ENCODE measurements at places on chromosomes 2 and 18.

- DNase-seq: no peak
Measured at GRCh38 chr2:42573256-42573655, 4.8 kb downstream of the MTA3 start.

GRCh38 chr18:44852818-44853217 is 172.1 kb downstream of the SETBP1 start:
- DNase-seq: no peak

- DNase-seq: no peak
Measured at GRCh38 chr2:48169141-48169592, 262.9 kb upstream of the FBXO11 start.

- no peak for DNase-seq
Measured at GRCh38 chr2:8994386-8994785, 9.1 kb downstream of the MBOAT2 start.

DNA sequence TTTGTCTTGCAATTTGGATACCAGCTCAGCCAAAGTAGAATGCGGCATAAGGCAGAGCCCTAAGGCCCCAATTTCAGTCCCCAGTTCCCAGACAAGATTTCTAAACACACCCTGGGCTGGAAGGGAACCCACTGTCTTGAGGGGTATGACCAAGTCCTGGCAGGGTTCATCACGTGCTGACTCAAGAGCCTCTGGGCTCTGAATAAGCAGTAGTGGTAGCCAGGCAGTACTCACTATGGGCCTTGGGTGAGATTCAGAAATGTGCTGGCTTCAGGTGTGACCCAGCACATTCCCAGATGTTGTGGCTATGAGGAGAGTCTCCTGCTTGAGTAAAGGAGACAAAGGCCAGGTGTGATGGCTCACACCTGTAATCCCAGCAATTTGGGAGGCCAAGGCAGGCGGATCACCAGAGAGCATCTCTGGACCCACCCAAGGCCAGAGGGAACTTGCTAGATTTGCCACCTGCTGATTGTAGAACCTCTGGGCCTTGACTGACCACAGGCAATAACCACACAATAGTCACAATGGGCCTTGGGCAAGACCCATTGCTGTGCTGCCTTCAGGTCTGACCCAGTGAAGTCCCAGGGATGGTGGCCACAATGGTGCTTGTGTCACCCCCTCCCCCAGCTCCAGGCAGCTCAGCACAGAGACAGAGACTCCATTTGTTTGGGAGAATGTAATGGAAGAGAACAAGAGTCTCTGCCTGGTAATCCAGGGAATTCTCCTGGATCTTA is 74.9 kb downstream of the ATL2 start:
- no peak for DNase-seq

GRCh38 chr2:42072349-42073118 is 24.7 kb downstream of the PKDCC start:
- DNase-seq: no peak

GRCh38 chr18:30982285-30982992 is 60.1 kb downstream of the DSC3 start:
- DNase-seq: no peak

- DNase-seq: no peak
Measured at GRCh38 chr18:13335903-13336302, 117.3 kb downstream of the LDLRAD4 start.

GRCh38 chr2:137957033-137957432 is 7.2 kb upstream of the HNMT start:
- DNase-seq: no peak

- DNase-seq: no peak
Measured at GRCh38 chr2:64210816-64211215, 66.6 kb upstream of the PELI1 start.

DNA sequence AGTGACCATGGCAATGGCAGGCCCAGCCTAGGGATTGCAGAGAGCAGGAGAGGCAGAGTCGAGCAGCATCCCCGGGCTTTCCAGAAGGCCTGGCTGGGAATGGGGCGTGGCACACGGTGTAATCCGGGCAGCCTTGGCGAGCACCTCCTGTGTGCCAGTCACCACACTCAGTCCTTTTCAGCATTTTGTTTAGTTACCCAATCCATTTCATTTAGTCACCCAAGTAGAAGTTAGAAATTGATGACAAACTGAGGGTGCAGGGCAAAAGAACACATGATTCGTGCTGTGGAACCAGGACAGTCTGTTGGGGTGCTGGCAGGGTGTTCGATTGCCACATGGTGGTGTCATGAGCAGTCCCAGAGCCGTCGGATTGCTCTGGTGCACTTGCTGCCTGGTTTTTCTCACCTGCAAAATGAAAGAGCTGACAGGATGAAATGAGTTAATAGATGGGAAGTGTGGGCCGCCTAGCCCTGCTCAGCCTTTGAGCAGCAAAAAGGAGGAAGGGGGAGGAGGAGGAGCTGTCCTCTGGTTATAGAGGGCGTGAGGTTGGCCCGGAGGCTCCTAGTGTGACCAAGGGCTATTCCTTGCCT is 299.4 kb downstream of the AGAP1 start:
- DNase-seq: no peak

DNA sequence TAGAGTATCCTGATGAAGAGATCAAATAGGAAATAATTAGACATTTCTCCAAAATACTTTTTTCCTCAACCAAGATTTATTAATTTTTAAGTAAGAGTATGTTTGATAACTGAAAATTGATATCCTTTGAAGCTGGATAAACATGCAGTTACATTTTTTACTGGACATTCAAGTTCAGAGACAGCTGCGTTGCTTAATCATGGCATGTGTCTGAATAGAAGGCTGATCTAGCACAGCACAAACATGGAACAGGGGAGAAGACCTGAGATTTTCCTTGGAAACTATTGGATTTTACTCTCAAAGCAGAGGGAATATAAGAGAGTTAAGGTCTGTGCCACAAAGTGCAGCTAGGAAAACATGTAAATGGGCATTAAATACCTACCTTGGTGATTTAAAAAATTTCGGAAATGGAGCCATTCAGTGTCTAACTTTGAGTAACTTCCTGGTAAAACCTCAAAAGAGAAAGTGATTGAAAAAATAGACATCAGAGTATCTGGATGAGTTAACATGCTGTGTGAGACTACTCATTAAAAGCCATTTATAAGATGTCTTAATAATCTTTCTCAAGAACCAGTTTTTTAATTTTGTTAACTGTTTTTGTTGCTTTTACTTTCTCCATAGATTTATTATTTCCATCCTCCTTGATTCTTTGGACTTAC is 31.8 kb downstream of the CRIM1 start:
- no peak for DNase-seq

DNA sequence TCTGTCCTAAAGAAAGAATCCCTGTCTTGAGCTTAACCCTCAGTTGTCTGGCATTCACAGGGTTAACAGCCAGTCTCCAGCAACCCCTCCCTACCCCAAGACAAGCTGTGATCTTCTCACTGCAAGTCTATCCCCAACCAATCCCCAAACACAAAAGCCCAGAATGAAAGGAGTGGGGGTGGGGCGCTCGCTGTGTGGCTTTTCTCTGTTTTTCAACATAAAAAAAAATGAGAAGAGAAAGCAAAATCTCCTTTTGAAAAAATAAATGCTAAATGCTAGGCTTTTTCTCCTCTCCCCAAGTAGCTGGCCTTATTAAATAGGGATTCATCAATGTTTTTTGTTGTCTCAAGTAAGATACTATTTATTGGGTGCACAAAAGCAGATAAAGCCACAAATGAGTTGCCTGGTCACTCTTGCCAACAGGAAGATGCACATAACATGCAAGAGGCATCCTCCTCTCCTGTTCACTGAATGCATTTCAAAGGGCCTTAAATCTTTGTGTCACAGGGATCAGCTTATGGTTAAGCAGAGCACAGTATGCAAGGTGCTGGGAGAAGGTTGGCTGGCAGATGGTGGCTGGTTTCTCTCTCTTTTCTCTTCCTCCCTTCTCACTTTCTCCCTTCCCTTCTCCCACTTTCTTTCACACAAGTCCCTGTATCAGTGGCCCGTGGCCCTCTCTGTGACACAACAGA is 225.6 kb downstream of the CMPK2 start:
- DNase-seq: no peak

DNA sequence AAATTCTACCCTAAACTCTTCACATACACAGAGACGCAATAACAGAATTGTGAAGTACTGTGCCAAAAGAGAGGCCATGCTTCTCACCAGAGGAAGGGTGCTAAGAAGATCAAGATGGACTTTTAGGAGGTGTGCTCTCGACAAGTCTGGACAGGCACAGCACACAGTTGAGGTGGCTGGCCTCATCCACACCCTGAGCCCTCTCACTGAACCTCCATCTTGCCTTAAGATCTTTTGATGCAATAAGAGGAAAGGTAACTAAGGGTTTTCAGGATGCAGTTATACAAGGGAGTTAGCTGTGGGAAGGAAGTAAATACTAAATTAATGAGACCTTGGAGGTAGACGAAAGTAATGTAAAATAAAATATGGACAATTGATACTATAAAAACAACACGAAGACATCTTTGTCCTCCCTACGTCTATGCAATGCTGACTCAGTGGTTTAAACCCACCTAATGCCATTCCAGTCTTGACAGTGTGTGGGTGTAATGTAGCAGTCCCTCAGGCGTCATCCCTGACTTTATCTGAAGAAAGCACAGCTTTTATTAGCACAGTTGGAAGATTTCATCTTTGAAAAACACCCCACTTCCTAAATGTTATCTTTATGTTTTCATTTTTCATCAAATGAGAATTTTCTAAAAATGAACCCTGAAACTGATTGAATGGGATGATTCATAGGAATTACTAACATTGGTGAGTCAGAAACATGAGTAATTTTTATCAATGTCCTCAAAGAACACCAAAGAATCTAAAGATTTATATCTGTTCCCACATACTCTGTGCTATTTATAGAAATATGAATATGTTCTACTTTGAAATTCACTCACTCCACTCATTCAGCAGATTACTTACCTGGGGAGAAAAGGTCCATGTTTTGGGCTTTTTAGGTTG is 34.0 kb upstream of the MALL start:
- peak; percentile 76 for DNase-seq

DNA sequence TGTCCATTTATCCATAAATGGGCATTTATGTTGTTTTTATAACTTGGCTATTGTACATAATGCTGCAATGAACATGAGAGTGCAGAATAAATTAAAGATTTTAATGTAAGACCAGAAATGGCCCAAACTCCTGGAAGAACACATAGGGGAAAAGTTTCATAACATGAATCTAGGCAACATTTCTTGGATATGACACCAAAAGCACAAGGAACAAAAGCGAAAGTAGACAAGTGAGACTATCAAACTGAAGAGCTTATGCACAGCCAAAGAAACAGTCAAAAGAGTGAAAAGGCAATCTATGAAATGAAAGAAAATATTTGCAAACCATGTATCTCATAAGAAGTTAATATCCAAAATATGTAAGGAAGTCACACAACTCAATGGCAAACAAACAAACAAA is 5.8 kb downstream of the IL36A start:
- no peak for DNase-seq

- DNase-seq: no peak
Measured at GRCh38 chr2:137960223-137960622, 4.0 kb upstream of the HNMT start.

DNA sequence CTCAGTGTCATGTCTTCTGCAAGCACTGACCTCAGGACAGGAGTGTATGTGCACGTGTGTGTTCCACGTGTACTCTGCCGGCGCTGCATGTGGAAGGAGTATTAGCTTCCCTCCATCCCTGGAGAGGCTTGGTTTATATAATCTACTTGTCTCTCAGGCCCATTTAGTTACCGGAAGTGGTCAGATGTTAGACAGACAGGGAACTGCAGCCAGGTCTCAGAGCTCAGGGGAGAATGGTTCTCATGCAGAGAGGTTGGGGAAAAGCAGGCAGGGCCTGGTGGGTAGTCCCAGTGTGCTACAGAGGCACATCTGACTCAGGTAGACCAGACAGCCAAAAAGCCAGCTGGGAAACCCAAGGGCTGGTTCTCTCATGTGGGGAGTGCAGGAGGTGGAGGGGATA is 167.9 kb downstream of the CTIF start:
- no peak for DNase-seq

- no peak for DNase-seq
Measured at GRCh38 chr2:77939801-77940200, 417.6 kb upstream of the LRRTM4 start.

- no peak for DNase-seq
Measured at GRCh38 chr2:154698721-154699574, 453 bp downstream of the KCNJ3 start.

DNA sequence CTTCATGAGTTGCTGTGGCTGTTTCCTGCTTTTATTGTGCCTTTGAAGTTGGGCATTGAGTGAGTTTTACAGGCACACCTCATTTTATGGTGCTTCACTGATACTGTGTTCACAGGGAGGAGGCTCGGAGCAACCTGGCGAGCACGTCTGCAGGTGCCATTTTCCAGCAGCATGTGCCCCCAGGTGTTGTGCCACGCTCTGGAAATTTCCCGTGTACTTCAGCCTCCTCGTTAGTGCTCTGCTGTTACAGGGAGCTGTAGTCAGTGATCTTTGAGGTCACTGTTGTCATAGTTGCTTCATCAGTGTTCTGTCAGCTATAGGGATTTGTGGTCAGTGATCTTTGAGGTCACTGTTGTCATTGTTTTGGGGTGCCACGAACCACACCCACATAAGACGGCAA is 20.1 kb downstream of the CTDP1 start:
- DNase-seq: no peak

DNA sequence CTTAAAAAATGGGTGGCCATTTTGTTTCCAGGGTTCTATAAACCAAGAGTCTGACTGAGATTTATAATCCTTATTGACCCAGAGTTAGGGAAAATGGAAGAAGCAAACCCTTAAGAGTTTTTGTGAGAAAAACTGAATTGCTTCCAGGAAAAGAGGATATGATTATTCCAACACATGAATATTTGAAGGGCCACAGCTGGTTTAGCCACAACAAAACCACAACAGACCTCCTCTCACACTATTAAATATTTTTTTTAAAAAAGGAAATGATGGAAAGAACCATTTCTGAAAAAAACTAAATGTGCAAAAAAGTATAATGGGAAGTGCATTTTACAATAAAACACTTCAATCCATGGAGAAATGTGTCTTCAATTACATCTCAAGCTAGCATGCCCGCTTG is 182.7 kb downstream of the ETAA1 start:
- no peak for DNase-seq

DNA sequence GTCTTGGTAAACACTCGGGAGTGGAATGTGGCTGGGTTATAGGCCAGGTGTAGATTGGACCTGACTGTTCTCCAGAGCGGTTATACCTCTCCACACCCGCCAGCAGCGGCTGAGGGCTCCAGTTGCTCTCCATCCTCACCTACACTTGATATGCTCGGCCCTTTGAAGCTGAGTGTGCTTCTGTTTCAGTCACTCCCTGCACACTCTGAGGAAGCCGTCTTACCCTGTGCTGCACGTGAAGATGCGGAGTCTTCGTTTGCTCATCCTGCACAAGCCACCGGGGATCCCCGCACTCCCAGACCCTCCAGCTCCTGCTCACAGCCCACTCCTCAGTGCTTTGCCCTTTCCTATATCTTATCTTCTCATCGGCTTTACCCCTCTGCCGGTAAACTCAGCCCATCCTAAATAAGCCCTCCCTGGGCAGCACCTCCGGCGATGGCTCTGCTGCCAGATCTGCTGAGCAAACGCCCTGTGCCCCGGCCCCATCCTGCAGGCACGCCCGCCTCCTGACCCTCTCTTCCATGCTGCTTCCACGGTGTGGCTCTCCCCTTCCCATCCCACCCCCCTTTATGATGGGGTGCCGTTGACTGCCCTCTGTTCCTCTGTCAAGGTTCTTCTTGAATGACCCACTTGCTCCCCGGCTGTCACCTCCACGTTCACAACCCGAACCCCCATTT is 47.3 kb upstream of the ODC1 start:
- DNase-seq: no peak

GRCh38 chr2:65326276-65326675 is 98.6 kb downstream of the ACTR2 start:
- DNase-seq: no peak

GRCh38 chr2:238864207-238865014 is 16.5 kb downstream of the TWIST2 start:
- peak; percentile 97 for DNase-seq
